RPMI7951 (cell line): ENCODE measurements at places on chromosomes 3 and 15. TPM values are rescaled to one million over a fixed set of nuclear protein-coding genes. Genes with fewer than 3 reads are reported as not detected.

Gene GRK7
- 0.10 TPM in 1 of 2 replicates, not detected in the other for total RNA-seq

Gene THRB
- 0.24 and 0.98 TPM in 2 replicates for total RNA-seq

Gene KNSTRN
- total RNA-seq = 186 and 201 TPM in 2 replicates

Gene SLCO3A1
- total RNA-seq = 1.7 and 1.9 TPM in 2 replicates

Gene CCDC39
- not detected in 2 replicates for total RNA-seq

Gene SKOR1
- total RNA-seq = not detected in 2 replicates

Gene ISLR
- 2.5 and 8.8 TPM in 2 replicates for total RNA-seq

Gene AHSG
- total RNA-seq = not detected in 2 replicates

Gene KCNAB1
- total RNA-seq = 0.29 and 0.96 TPM in 2 replicates

Gene PLSCR2
- not detected in 2 replicates for total RNA-seq

Gene NME9
- total RNA-seq = not detected in 2 replicates

Gene MAP3K13
- 31.0 and 33.1 TPM in 2 replicates for total RNA-seq

Gene CYP1A2
- total RNA-seq = not detected in 2 replicates

Gene MME
- 73.8 and 77.4 TPM in 2 replicates for total RNA-seq

Gene DLEC1
- total RNA-seq = not detected in 2 replicates

- peak; percentile 35 for DNase-seq
These were observed 597 bp downstream of the P2RY12 start for GRCh38 chr3:151383956-151384355.

DNA sequence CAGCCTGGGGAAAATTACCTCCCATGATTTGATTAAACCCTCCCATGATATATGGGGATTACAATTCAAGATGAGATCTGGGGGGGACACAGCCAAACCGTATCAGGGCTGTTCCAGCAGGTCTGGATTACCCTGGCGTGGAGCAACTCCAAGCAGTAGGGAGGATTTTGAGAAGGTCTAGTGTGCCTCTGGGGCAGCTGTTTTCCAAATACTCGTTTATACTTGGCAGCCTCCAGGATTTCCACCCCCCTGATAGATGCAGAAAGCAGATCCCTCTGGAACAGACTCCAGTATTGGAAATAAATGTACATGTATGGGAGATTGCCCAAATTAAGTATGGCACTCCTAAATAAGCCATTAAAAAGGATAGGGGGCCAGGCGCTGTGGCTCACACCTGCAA, 7.7 kb upstream of the IRAK2 start:
- no peak for DNase-seq

DNA sequence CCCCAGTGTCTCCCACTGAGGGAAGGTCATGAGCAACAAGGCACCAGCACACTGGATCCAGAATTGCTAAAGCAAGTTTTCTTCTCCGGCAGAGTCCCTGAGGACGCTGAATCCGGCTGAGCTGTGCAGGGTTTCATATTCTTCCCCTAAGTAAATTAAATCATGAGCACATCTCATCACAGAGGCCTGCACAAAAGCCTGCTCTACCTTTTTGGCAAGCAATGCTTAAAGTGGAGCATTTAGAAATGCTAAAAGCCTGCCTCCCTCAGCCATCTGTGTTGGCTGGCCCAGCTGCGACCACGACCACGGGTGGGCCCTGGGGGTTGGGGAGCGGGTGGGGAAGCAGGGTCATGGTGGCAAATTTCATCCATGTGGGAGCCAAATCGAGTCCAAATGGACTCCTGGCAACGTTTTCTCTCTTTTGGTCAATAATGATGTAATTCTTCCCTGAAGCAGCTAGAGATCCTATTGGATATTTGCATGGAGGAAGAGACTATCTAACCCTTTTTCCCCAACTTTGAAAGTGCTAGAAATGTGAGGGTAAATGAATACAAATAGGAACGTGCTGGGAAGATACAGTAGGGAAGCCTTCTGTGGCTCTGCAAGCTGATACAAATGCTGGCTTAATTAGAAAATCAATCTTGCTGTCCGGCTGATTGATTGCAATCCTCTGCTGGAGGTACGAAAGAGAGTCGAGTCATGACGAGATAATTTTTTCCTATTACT, 532.8 kb upstream of the TBL1XR1 start:
- peak; percentile 49 for DNase-seq

- DNase-seq = no peak
These were observed 534.4 kb downstream of the EPHB1 start for GRCh38 chr3:135329479-135329878.

- peak; percentile 15 for DNase-seq
These were observed 9.7 kb downstream of the SCAMP2 start for GRCh38 chr15:74863239-74864056.

GRCh38 chr15:58933281-58934113, at the start of gene SLTM:
Gene SLTM (minus strand): TSS chr15:58933679. CDS start chr15:58933565, 114 bp downstream.
- DNase-seq = peak; percentile 93

DNA sequence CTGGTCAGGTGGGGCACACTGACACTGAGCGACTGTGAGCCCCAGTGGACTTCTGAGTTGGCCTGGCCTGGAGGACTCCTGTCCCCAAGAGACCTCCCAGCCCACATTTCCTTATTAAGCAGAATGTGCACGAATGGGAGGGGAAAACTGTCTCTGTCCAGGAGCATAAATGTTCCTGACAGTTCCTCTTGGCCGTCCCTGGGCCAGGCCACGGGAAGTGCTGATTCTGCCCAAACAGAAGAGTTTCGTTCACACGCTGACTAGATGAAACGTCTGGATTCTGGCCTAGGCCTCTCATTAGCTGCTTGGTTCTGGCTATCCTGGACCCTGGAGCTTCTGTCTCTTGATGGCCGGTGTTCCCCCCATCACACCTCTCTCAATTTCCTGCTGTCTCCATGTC, 29.5 kb upstream of the APEH start:
- no peak for DNase-seq

GRCh38 chr3:15923640-15924405, 126.0 kb upstream of the ANKRD28 start:
- peak; percentile 6 for DNase-seq

DNA sequence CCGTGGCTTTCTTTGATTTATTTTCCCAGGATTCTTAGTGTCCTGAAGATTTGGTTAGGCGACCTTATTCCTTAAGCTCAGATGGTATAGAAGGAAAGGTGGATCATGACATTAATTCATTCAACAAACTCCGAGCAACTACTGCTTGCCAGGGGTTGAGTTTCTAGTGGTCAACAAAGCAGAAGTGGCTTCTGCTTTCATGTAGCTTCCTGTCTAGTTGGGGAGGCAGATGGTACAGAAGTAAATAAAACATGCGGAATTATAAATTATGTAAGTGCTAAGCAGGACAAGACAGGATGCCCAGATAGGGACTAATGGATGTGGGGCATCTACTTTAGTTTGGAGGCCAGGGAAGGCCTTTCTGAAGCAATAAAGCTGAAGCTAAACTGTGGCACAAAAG, 15.6 kb downstream of the EEFSEC start:
- DNase-seq = no peak

DNA sequence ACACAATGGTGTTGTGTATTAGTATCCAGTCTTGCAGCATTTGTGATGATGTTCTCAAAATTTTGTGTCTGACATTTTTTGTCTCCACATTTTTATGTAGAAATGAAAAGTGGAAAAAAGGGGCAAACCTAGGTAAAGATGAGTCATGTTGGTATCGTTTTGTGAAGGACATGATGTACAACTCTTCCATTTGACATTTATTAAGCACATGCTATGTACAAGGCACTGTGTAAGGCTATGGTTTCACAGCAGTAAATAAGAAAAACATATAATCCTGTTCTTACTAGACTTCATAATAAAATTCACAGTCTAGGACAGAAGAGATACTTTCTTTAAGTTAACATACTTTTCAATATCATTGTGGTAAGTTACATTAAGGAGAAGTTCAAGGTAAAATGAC, 143.5 kb upstream of the CNTN4 start:
- DNase-seq = no peak

GRCh38 chr3:154791611-154792010, 288.5 kb upstream of the MME start:
- no peak for DNase-seq

- no peak for DNase-seq
These were observed 252.8 kb downstream of the ZIC1 start for GRCh38 chr3:147661916-147662315.

DNA sequence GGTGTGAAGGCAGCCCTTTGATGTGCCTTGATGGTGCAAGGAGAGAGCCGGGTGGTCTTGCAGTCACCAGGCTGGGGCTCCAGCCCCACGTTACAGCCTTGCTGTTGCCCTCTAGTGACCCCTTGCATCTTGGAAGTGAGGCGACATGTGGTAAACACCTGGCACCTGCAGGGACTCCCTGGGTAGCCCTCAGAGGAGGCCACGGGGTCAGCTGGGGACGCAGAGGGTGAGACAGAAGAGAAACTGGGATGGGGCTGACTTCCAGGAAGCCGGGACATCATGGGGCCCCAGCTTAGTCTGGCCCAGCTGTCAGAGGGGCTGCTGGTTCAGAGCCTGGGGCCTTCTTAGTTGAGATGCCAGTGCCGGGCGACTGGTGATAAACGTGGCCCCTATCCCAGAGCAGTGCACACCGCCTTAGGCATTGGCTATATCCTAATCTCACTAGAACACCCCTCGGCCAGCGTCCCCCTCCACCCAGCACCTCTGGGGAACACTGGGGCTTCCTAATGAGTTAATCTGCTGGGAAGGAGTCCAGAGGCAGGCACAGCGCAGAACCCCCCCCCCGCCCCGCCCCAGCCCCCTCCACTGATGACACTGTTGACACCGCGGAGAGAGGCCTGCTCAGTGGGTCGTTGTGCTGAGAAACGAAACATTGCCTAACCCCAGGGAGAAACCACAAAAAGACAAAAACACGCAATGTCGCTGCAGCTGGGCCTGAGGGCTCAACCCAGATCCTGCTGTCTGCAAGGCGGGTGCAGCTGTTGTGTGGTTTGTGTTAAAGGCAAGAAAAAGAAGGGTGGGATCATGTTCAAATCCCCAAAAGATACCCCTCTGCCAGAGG, 60.5 kb upstream of the KLF13 start:
- DNase-seq = peak; percentile 93

- DNase-seq = peak; percentile 15
These were observed 22.0 kb downstream of the RGMA start for GRCh38 chr15:93066834-93067648.

DNA sequence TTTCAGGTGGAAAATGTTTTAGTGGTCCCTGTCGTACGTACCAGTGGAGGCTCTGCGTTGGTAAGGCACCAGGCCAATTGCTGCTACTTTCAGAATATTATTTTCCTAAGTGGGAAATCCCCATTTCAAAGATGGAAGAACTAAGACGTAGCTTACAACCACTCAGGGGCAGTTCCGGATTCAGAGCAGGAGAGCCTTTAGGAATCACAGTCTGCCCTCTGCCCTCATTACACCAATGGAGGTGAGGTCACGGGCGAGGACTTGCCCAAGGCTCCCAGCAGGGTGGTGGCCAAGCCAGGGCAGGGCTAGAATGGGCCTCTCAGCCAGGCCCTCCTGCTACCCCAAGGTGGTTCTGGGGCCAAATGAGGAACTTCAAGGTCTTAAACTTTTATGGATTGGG, 72.6 kb downstream of the RASGRF1 start:
- DNase-seq = no peak

GRCh38 chr3:14435175-14436014, 33.0 kb downstream of the SLC6A6 start:
- DNase-seq = peak; percentile 53

DNA sequence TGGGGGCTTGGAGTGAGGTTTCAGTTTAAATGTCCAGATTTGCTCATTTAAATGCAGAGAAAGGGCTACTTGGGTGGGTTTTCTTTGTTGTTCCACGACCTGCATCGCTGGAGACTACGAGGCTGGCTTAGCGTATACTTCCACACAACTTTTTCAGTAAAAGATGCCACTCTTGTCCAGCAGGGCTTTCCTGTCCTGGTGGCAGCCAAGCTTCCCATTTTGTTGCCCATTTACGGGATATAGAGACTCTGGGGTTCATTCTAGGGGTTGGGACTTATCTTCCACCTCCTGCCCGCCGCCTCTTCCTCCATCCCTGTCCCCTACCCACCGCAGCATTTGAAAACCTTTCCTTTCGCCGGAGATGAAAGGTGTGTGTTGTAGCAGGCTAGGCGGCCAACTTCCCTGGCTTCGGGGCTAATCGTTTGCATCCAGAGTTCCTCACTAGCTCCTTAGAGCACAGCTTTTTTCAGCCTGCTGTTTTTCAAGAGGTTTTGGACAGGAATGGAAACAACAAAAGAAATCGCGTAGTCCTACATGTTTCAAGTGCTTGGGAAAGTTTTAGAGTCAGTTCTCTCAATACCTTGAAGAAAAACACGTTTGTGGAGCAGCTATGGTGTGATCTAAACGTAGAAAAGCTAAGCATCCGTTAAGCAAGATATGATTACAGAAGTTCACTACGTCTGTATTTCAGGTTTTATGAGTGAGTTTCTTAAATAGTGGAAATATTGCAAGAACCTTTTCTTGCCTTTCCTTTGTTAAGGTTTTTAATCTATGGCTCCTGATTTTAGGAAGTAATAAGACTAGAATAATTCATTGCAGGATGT, 843 bp downstream of the CHRNA5 start:
- DNase-seq = peak; percentile 47

DNA sequence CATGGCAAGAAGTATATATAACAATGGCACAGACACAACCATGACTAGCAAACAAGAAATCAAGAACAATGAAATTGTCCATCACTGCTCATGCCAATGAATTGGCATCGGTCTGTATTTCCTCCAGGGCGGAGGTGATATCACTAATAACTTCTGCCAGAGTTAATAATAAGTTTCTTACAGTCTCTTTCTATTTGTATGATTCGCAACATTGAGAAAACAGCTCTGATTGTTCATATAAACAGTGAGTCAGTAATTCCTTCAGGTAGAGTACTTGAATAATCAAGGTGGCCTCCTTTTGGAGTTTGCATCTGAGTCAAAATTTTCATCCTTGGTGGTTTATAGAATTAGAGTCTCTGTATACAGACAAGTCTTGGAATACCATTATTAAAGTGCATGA, 8.3 kb upstream of the SPICE1 start:
- DNase-seq = no peak

DNA sequence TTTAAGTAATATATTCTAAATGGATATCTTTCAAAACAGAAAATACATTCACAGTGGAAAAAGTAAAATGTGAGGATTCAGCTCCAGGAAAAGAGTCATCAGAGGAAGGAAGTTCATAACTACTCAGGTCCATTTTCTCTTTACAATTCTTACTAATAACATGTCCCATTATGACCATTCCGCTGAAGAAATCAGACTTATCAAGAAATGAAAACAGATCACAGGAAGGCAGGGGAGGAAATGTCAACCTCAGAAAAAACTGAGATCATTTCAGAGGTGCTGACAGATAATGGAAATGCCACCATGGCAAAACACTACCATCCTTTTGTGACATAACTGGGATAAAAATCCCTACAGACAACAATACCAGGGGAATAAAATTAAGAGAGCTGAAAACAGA, 139.5 kb downstream of the MAGI1 start:
- DNase-seq = no peak

- DNase-seq = no peak
These were observed 78.7 kb downstream of the SLC9A9 start for GRCh38 chr3:143769616-143770015.

GRCh38 chr3:126747768-126748167, 43.7 kb downstream of the CHCHD6 start:
- no peak for DNase-seq

DNA sequence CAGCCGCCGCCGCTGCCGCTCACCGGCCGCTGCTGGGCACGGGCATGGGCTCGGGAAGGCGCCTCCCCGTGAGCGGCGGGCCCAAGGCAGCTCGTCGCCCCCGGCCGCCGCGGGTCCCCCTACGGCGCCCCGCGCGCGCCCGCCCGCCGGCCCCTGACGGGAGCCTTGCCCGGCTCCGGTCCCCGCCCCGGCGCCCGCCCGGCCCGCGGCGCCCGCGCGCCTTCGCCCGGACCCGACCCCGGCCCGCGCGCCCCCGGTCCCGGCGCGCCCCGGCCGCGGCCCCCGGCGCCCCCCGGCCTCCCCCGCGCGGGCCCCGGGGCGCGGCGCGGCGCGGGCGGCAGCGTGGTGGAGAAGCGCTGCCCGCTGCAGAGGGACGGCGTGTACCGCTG, 177.7 kb downstream of the OR4M2 start:
- DNase-seq = no peak
